Right lobe of liver (tissue), 6 donors: ENCODE measurements at places on chromosomes 3 and 15.

DNA sequence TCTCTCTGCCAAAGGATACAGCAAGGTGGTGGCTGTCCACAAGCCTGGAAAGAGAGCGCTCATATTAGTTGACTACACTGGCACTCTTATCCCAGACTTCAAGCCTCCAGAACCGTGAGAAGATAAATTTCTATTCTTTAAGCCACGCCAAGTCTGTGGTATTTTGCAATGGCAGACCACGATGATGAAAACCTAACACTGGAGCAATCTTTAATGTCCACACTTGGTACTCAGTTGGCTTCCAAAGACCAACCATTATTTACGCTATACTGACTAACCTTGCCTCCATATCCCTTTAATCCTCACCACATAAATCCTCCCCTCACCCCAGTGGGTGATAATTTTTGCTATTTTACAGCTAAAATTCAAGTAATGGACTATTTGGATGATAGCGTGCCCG lies 16.9 kb upstream of the LACTB start:
- no peak for DNase-seq

DNA sequence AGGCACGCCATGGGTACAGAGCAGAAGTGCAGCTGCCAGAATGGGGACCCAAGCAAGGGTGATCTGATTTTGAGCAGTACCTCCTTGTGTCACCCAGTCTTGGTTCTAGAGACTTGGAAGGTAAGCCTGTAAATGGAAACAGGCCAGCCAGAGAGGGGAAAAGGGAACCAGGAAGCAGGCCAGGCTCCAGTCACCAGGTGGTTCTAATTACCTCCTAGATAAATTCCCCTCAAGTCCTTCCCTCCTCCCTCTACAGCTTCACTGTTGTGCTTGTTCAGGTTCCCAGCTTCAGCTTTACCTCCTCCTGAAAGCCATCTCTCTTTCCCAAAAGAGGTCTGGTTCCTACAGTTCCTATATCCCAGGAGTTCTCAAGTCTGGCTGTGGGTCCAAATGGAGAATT lies 58.8 kb upstream of the SLC7A14 start:
- no peak for DNase-seq

DNA sequence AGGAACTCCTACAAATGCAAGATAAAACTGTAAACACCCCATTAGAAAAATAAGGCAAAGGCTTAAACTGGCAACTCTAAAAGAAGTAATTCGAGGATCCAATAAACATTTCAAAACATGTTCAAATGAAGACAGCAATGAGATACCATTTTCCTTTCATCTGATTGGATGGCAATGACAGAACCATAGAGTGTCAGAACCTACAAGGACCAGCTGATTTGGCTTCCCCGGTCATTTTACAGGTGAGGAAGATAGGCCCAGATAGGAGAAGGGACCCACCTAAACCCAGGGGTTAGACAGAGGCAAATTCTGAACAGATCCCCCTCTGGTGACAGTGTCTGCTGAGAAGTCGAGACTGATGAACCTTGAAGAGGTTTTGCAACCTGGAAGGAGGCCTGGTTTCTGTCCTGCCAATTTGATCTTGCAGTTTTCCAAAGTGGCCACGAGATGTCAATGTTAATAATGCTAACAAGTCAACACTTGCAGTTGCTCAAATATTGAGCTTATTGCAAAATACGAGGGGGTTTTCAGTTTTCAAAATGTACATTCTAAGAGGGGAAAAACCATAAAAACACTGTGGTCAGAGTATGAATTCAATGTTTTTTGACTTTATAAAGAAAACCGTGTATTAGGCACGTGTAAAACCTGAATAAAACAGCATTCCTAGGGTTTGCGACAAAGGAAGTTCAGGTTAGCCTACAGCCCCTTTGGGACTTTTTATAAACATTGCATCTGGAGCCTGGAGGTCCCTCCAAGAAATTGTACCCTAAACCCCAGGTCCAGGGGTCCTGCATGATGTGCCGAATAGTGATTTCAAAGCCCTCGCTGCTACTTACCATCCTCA lies 21.5 kb downstream of the CFAP161 start:
- DNase-seq: peak; percentile 52

- DNase-seq: no peak
These were observed 19.8 kb downstream of the CYP19A1 start for GRCh38 chr15:51318382-51319150.

GRCh38 chr15:50162969-50163718 lies 18.9 kb upstream of the SLC27A2 start:
- DNase-seq: peak; percentile 68

GRCh38 chr15:100968050-100968966 lies 49.2 kb downstream of the LRRK1 start:
- DNase-seq: no peak

GRCh38 chr15:70092464-70093027 lies 5.2 kb downstream of the TLE3 start:
- DNase-seq: no peak

DNA sequence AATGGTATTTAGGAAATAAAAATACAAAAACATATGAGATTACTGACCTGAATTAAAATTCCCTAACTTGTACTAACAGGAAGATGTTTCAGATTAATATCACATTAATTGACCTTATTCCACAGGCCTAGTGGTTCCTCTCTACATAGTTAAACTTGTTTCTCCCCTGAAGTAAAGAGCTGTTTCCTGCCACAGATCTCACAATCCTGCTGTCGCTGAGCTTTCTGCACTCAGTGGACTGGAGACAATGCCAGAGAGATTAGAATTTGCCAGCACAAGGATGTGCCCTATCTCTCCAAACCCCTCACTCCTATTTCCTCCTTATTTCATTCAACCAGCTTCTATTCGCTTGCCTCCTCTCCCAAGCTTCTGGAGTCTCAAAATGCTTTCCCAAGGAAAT lies 130.6 kb downstream of the CTNNB1 start:
- no peak for DNase-seq

DNA sequence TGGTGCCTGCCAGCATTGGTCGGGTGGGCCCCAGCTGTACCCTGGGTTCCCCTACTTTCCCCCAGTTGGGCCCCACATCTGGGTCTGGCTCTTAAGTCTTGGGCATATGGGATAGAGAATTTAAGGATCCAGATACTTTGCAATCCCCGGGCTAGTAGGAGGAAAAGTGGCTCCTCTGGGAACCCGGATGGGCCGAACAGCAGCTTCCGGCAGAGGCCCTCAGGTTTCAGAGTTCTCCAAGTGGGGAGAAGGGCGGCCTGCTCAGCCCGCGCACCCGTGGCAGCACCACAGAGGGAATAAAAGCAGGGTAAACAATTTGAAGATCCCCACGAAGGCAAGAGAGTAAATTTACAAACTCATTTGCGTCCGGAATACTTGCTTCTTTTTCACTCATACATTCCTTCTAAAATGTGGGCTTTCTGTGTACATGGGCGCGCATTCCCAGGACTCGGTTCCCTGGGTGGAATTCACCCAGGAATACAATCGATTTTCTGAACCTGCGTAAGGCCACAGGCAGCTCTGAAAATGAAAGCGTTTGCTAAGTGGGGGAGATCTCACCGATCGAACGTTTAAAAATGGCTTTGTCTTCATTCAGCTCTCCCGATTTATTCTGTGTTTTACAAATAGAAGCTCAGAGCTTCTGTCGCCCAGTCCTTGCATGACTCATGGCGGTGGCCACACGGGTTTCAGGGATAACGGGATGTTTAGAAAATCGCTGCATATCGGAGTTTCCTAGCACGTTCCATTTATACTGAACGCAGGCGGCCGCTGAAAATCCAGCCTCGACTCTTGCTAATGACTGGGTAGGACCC lies 74.0 kb upstream of the POLG start:
- DNase-seq: no peak

DNA sequence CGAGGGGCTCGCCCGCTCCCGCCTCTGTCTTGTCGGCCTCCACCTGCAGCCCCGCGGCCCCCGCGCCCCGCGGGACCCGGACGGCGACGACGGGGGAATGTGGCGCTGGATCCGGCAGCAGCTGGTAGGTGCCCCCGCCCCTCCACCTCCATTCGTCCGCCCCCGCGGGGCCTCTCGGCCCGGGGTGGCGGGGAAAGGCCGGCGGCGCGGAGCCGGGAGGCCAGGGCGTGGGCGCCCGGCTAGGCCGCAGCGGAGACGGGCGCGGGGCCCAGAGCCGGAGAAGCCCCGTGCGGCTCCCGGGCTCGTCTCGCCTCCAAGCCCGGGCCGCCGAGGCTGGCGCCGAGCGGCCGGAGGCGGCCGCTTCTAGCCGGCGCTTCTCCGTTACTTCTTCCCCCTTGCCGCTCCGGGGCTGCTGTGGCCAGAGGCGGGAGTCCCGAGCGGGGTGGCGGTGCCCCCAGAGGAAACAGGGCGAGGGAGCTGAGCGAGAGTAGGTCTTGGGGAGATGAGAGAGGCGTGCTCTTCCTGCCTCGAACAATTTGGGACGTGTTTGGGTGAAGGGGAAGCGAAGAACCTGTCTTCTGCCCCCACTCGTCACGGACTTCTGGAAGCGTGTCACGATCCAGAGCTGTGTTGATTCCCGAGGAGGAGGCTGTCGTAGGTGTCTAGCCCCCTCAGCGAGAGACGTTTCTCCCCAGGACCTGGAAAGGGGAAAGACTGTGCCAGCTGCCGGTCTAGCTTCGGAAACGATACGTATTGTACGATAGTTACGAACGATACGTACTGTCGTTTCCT lies 555 bp downstream of the ATP11B start:
- peak; percentile 65 for DNase-seq

DNA sequence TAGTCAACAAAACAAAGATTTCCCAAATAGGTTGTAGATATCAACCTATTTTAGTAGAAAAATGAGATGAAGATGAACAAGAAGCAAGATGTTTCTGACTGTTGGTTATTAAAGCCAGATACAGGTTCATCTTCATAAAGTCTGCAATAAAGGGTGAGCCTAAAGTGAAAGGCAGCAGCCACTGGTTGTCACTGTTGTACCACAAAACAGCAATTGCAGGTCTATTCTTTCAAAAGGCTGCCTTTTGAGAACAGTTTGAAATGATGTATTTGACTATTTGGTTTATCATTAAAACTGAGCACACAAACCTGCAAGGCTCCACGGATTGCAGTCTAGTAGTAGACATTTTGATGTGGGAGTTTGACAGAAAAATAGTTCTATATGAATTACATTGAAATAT lies 543.4 kb downstream of the GBE1 start:
- no peak for DNase-seq

DNA sequence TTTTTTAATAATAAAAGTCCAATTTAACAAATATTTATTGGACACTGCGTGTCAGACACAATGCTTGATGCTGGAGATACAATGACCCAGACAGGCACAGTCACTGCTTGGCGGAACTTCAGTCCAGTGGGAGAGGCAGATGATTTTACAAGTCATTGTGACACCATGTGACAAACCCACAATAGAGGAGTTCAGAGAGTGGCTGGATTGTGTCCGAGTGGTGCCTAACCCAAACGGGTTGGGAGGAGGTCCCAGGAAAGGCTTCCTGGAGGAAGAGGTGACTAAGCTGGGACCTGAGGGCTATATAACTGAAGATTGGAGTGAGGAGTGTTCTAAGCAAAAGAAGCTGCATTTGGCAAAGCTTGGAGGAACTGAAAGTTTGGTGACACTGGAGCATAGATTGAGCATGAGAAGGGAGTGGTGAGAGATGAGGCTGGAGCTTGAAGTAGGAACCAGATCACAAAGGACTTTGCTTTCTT lies 41.4 kb downstream of the CRTC3 start:
- DNase-seq: no peak

DNA sequence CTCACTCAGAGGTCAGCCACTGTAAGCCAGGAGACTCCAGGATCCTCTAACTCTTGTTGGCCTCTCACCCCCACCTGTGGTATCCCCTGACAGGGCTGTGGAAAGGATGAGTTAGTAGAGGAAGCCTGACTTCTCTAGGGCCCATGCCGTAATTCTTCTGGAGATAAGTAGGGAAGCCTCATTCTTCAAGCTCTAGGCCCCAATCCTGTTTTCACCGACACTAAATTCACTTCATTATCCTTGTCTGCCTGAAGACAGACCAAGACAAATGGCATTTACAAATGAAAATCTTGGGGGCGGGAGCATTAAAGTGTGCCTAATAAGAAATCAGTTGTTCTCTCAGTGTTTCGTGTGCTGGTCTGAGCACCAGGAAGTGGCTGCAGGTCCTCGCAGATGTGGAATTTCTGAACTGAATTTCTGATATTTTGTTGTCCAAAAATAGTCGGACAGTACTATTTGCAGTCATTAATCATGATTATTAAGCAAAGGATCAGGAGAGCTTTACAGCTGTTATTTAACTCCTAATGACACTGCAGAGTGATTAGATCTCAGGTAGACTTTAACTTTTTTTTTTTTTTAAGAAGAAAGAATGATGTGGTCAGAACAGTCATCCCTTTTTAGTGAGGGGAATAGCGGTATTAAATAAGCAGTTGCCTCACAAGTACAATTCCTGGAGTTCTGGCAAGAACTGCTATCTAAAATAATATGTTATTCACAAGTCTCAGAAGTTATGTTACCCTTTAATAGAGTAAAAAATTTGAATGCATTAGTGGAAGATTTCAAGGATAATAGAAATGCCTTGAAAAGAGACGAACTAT lies 58.4 kb downstream of the RBMS3 start:
- DNase-seq: no peak

DNA sequence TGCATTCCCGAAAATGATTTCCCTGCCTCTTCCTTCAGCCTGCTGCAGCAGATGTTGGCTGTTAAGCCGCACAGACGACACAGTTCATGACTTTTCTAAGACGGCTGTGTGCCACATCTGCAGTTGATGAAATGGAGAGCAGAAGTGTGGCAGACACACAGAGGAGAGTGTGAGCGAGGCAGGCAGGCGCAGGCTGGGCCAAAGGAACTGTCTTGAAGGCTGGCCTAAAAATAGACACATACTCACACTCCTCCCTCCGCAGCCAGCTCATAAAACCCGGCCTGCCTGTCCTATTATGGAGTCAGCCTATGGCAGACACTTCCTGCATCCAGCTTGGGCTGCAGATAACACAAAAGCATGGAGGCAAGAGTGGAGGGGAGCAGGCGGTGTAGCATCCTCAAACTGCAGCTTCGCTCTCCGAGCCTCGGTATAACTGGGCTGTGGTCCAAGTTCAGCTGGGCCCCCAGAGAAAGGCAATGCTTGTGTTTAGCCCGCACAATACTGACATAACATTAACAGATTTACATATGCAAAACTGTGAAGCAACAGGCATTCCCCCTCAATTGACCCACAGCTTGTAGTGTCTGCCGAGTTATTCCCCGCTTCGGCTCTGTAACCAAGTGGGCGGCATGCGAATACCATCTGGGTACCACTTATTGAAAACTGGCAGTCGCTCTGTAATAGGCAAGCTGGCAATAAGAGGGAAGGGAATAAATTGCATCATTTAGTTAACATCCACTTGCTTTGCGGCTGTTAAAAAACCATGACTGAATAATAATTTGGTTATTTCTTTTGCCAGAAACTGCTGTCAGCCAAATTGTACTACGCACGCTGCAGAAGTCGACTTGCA lies 40.8 kb downstream of the FOXP1 start:
- DNase-seq: peak; percentile 58

GRCh38 chr3:39474126-39474515 lies 6.6 kb downstream of the MOBP start:
- no peak for DNase-seq

GRCh38 chr3:184619787-184620430 lies 58.3 kb downstream of the EPHB3 start:
- DNase-seq: no peak

GRCh38 chr3:178059119-178059518 lies 477.1 kb upstream of the KCNMB2 start:
- DNase-seq: no peak

GRCh38 chr3:185559706-185560090 lies 7.3 kb upstream of the LIPH start:
- DNase-seq: no peak

GRCh38 chr3:122728186-122728585 lies 47.5 kb downstream of the PARP14 start:
- no peak for DNase-seq
